ENCODE measurements at places on chromosomes 7 and 10. TPM values are rescaled to one million over a fixed set of nuclear protein-coding genes. Genes with fewer than 3 reads are reported as not detected.

ITPRID1 gene
- total RNA-seq, result not detected

DNA sequence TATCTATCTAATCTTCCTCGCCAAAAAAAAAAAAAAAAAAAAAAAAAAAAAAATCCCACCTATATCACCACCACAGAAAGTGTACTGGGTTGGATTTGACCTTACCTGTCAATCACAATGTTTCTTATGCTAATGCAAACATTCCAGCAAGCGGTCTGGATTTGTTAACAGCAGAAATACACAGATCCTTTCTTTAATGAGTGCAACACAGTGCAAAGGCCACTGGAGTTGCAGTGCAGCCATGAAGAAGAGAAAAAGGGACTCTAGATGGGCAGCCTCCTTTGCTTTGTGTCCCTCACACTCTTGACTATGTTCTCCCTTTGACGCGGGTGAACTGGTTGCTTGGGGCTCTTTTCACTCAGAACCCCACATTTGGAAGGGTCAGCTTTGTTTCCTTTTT lies 127.3 kb upstream of the PRKCQ start:
- ATAC-seq, result no peak

DNA sequence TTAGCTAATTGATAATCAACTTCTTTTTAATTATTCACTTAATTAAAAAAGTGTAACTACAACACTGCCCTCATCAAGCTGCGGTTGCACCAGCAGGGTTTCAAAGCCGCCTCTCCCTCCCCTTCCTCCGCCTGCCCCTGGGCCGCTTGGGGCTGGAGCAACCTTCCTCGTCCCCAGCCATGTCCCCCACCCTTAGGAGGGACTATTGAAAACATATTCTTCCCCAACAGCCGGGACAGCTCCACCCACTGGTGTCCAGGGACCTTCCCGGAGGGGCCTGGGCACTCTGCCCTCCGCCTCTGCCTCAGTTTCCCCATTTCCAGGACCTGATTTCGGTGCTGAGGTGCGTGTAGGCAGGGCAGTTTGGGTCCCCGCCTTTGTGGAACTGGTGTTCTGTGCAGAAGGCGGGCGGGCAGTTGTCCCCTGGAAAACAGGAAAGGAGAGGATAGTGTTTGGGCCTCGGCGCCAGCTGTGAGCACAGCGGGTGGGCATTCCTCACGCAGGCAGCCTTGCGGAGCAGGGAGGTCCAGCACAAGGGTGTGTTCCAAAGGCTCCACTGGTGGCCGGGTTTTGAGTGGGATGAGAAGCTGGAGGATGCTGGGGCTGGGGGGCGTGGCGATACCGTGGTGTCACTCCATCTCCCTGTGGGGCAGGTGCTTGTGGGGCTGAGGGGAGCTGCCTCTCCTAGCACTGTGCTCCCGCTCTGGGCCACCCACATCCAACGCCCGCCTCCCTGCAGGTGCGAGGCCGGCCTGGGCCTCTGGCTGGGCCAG lies 15.7 kb downstream of the UNCX start:
- no peak for ATAC-seq

- peak; percentile 52 for ATAC-seq
Measured at GRCh38 chr7:140214075-140214684, 37.4 kb upstream of the KDM7A start.

STRA8 gene
- not detected for total RNA-seq

- ATAC-seq, result no peak
Measured at GRCh38 chr10:118036281-118036875, 10.4 kb downstream of the RAB11FIP2 start.

- ATAC-seq, result peak; percentile 71
Measured at GRCh38 chr10:50629495-50630122, 5.9 kb upstream of the SGMS1 start.

- ATAC-seq, result no peak
Measured at GRCh38 chr7:51316262-51316665, 345 bp downstream of the COBL start.

INPP5A gene
- 4.3 TPM for total RNA-seq

- ATAC-seq, result no peak
Measured at GRCh38 chr10:128723631-128724205, 597.5 kb upstream of the MKI67 start.

HOXA6 gene
- not detected for total RNA-seq

DNA sequence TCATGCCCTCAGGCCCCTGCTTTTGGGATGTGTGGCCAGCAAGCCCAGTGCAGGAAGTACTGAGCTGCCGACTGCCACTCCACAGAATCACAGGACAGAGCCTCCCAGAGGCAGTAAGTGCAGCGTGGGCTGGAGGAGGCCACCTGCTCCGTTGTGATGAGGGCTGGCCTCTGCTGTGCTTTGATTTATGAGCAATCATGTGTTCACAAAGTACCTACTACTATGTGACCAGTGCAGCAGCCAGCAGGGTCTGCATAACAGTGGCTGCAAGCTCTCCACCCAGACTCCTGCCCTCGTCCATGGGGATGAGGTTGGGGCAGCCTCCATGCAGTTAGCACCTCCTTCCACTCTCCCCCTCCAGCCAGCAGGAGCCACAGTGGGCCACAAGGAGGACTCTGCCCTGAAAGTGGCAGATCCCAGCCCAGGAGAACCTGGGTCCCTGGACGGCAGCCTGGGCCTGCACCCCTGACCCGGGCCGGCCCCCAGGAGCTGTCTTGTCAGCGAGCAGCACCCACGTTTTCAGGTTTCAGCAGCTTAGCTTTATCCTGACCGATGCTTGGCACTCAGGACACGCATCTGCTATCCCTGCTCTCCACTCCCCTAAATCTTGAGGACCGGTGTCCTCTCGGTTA lies 37.7 kb upstream of the INSIG1 start:
- no peak for ATAC-seq

TCERG1L gene
- total RNA-seq, result 0.05 TPM

NPFFR1 gene
- not detected for total RNA-seq

DNA sequence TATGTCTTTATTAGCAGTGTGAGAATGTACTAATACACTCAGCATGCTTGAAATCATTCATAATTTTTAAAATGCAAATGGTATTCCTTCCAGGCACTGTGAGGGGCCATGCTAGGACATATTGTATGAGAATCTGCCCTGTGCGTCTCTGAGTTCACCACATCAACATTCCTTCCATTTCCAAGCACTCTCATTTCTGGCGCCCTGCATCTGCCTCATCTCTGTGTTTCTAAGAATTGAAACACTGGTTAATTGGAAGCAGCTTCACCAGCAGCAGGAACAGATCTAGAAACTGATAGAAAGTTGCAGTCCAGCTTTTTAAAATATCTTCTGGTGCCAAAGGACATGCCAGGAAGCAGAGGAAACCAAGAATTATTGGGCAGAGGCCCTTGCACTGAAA lies 555.9 kb upstream of the DPP6 start:
- ATAC-seq, result no peak

CYP3A7 gene
- total RNA-seq, result not detected

GPC2 gene
- total RNA-seq, result 2.8 TPM

DNA sequence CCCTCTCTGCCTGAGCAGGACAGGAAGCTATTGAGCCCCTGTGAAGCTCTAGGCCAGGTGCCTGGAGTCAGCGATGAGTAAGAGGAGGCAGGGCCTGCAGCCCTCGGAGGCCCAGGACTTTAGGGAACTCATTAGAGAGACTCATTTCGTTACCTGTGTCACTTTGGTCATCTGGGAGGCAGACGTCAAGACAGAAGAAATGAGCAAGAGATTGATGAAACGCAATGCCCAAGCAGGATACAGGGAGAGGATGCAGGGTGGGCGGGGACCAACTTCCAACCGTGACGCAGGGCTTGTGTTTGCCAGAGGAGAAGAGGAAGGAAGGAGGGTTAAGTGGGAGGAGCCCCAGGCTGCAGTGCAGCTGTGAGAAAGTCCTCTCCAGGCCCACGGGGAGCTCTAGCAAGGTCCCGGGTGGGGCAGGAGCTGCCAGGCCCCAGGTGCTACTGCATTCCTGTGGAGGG lies 26.4 kb upstream of the GNA12 start:
- ATAC-seq, result peak; percentile 94

GRM3 gene
- total RNA-seq, result not detected

DNA sequence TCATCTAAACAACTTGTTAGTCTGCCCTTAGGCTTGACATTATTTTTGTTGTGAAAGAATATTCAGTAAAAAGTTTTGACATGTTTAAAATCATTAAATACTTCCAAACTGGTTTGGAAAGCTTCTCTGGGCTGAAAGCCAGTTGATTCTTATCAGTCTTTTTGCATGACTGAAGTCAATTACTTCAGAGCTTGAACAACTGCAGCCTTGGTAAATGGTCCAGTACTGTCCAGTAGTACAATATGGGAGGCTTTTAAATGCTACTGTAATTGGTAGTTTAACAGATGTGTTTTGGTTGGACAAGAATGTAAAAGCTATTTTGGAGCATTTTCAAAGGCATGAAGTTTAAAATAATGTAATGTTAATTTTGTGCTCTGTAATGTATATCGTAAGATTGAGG lies 103.4 kb downstream of the SDK1 start:
- no peak for ATAC-seq

DNA sequence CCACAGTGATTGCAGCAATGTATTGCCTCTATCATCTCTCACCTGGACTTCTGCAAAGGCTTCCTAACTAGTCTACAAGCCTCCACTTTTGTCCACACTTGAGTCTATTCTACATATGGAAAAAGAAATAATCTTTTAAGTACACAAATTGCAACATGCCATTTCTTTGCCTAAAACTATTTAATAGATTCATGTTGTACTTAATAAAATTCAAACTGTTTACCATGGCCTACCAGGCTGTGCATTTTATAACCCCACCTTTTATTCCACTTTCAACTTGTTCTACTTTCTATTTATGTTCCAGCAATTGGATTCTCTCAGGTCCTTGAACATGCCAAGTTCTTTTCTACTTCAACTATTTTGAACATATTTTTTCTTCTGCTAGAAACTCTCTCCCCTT lies 128.7 kb downstream of the GPR85 start:
- ATAC-seq, result no peak

COMMD3 gene
- total RNA-seq, result 79.3 TPM

GRCh38 chr10:80552151-80552646 lies 14.5 kb downstream of the SH2D4B start:
- no peak for ATAC-seq

Data from activated T-helper 17 cell treated with anti-CD3 and anti-CD28 coated beads, Interleukin-2, amount 50 U/mL, for 72 hours (primary cell).